ENCODE measurements at places on chromosomes 1 and 21.
A peak's percentile ranks its signal among the peaks of the same experiment; 100 is the strongest.

DNA sequence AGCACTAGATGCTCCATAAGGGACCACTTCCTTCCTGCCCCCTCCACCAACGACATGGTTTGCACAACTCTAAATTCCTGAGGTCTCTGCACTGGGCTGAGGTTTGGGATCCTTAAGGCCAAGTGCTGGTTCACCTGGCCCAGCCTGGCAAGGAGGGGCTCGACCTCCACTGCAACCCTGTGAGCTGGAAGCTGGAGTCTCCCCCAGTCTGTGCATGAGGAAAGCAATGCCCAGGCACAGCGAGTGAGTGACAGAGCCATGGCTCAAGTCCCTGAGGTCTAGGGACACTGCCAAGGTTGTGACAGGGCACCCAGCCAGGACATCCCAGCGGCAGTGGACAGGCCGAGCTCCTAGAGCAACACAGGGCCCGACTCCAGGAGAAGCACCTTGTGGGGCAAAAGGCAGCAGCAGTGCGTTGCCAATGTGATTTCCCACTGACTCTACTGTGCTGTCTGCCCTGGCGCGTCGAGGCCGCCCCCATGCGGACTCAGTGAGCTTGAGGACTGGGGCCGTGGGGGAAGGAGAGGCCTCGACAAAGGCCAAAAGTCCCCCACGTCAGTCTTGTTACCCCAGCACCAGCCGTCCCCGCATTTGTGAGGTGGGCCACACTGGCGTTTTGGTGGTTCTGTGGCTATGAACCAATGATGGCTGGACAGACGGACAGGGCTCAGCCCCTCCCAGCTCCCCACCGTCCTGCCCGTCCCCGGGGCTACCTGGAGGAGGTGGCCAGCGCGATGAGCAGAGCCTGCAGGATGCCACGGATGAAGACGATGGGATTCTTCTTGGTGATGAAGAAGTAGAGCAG, 30.0 kb downstream of the PODN start:
- no peak for DNase-seq

DNA sequence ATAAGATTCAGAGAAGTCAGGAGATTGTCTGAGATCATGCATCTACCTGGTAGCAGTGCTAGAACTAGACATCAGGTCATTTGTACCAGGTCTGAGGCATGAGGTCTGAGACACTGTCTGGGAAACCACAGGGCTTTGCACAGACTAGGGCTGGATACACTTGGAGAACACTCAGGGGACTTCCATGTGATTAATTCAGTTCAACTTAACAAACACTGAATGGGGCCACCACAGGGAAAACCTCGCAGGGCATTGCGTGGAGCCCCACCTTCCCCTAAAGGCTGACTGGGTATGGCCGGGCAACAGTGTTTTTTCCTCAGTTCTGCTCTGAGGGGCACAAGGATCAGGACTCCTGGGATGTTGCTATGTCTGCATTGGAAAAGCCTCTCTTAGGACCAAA, 86.5 kb upstream of the WARS2 start:
- peak; percentile 51 for DNase-seq

GRCh38 chr1:41540886-41541591, 56.6 kb upstream of the EDN2 start:
- peak; percentile 13 for DNase-seq

GRCh38 chr1:204241914-204242313, 28.1 kb upstream of the GOLT1A start:
- DNase-seq = no peak

- DNase-seq = no peak
These were observed 50.6 kb downstream of the NRIP1 start for GRCh38 chr21:15014221-15014620.

- DNase-seq = no peak
These were observed 8.8 kb upstream of the COG2 start for GRCh38 chr1:230633469-230633868.

DNA sequence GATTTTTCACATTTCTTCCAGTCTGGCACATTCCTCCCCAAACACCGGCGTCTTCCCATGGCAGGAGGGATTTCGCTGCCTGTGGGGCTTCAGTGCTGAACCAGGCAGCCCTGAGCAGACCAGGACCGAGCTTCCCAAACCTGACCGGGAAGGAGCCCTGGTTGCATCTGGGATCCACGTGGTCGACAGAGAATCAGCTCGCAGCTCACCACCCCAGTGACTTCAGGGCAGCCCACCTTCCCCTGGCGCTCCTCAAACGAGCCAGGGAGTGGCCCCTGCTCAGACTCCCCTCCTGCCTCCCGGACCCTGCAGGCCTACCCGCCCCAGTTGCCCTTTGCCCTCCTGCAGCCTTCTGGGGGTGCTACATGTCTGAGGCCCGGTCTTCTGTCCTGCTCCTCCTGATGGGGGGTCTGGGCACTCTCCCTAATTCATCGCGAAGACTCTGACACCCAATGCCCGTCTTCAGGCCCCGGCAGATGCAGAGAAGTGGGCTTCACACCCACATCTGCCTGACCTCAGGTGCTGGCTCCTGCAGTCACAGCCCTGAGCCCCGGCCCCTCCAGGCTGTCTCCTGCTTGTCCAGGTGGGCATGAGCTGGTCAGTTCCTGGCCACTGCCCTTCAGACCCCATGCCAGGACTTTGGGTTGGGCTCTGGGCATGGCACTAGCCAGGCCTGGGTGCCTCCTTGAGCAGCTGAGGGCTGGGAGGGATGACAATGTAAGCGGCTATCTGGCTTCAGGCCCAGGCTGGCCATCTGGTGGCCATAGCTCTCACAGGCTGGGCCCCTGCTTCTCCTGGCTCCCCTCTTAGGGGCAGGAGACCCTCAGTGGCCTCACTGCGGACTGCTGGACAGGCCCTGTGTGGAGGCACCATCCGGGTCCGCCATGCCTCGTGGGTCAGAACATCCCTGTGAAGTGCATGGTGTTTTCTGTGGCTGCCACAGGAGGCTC, 26.1 kb upstream of the PRSS38 start:
- no peak for DNase-seq

- DNase-seq = no peak
These were observed 157.0 kb upstream of the C21orf91 start for GRCh38 chr21:17976139-17976538.

DNA sequence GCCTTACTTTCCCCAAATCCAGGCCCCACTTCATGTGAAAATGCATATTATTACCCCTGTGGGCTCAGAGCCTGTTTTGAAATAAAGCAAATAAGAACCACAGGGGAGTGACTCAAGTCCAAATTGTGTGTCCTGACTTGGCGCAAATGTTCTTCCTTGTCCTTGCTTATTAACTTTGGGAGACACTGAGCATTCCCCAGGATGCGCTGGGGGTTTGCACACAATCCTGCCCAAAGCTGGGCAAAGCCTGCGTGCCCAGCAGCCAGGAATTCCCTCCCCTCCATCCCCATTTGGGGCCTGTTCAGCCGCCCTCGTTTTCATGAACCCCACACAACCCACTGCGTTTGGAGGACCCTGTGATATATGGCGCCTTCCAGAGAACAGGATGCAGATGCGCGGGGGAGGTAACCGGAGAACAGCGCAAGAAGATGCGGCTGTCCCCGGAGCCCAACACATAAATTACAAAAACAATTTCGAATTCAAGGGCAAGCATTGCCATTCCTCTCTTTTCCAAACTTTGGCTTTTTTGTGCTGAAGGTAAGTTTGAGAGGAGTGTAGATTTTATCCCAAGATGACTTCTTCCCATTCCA, 42.4 kb upstream of the CLDN14 start:
- DNase-seq = no peak

DNA sequence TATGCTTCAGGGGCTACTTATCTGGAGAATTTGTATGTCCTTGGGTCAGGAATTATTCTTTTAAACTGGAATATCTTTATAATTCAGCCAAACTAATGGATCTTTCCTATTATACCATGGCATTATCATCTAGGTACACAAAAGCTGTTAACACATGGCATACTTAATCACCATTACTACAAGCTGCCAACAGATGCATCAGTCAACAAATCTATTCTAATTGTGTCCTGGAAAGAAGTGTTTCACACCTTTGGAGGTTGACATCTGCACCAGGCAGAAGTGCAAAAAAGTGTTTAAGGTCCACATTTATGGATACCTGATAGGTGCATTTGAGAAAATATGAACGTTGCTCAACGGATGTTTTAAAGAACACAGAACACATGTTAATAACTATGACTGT, 470.2 kb upstream of the ADGRL2 start:
- DNase-seq = no peak

GRCh38 chr1:60367532-60367931, 294.0 kb upstream of the C1orf87 start:
- DNase-seq = no peak

DNA sequence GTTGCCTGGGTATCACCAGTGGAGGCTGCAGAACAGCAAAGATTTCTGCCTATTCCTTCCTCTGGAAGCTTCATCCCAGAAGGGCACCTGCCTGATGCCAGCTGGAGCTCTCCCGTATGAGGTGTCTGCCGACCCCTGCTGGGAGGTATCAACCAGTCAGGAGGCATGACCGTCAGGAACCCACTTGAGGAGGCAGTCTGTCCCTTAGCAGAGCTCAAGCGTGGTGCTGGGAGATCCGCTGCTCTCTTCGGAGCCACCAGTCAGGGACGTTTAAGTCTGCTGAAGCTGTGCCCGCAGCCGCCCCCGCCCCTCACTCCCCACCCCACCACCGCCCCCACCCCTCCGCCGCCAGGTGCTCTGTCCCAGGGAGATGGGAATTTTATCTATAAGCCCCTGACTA, 23.1 kb upstream of the HFM1 start:
- DNase-seq = no peak

DNA sequence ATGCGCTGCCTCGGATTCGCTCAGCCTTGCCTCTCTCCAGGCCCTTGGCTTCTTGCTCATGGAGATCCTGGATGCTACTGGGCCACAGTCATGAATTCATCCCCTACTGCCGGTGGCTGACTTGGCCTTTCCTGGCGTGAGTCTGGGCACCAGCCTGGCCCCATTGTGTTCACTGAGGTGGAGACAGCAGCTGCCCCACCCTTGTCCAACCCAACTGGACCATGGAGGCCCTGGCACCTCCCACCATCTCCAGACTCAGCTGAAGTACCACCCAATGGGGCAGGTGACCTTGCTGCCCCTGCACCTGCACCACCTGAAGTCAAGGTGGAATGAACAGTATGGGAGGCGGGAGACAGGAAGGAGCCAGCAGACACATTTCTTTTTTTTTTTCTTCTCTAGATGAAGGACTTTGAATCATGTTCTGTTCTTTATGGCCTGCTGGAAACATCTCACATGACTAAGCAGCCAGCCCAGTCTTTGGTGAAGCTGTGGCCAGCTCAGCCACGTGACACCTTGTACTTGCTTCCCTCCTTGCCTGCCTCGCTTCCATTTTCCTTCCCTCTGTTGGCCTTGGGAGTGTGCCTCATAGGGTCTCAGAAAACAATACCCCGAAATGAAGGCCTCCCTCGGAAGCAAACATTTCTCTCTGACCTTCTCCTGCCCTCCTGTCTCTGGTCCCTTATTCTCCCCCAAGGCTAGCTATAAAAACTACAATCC, 3.8 kb upstream of the SLC30A2 start:
- peak; percentile 80 for DNase-seq

GRCh38 chr1:151817353-151817730, 12.1 kb upstream of the LINGO4 start:
- DNase-seq = no peak

GRCh38 chr1:44068442-44068921, 37.2 kb upstream of the SLC6A9 start:
- DNase-seq = peak; percentile 53

- peak; percentile 92 for DNase-seq
These were observed 16.8 kb upstream of the RIPK4 start for GRCh38 chr21:41783476-41784180.

GRCh38 chr1:195744256-195744655, 864.0 kb downstream of the KCNT2 start:
- DNase-seq = no peak

DNA sequence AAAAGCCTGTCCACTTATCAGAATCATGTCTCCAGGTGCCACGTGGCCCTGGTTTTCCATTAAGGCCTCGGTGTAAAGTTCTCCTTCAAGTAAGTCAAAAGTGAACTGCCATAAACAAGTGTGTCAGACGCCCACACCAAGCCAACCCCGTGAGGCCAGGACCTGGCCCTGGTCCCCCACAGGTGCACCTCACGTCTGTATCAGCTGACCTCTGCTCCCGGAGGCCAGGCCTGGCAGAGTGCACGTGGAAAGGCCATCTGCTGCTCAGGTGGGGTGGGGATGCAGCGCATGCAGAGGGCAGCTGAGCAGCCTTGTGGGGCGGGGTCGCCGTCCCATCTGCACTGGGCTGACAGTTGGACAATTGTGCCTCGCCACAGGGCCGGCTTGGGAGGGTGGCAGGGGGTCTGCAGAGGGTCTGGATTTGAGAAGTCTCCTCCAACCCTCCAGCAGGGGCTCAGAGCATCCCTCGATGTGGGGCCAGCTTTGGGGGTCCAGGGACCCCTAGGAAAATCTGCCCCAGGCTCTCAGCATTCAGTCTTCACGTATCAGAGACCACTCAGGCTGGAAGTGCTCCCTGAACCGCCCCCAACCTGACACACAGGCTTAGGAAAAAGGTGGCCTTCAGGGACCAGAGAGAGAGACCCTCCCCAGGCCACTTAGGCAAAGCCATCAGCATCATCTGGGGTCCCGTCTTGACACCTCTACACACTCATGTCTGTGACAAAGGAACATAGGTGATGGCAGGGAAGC, 3.0 kb downstream of the SLC19A1 start:
- no peak for DNase-seq

DNA sequence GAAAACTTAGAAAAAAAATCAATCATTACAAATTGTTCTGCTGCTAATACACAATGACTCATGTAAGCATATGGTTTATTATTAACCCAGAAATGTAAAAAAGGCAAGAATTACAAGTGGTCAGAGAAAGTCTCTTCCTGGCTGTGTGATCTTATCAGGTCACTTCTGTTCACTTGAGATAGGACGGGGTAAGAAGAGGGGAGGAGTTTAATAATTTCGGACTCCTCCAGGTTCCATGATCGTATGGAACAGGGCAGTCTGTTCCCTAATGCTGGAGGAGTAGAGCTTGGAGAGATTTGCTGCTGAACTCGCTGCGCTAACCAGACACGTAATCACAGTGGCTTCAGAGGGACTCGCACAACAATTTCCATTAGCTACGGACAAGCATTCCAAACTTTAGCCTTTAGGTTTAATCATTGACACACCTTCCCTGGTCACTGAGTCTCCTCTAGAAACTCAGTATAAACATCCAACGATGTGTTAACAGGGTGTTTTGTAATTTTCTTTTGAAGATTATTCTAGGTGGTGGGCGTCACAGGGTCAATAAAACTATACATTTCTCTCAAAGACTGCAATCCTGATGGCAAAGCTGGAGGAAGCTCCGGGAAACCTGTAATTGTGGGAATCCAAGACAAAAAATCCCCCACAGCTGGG, 1.3 kb downstream of the CRYZ start:
- DNase-seq = peak; percentile 97

GRCh38 chr1:239417986-239418640, 31.7 kb downstream of the CHRM3 start:
- no peak for DNase-seq

DNA sequence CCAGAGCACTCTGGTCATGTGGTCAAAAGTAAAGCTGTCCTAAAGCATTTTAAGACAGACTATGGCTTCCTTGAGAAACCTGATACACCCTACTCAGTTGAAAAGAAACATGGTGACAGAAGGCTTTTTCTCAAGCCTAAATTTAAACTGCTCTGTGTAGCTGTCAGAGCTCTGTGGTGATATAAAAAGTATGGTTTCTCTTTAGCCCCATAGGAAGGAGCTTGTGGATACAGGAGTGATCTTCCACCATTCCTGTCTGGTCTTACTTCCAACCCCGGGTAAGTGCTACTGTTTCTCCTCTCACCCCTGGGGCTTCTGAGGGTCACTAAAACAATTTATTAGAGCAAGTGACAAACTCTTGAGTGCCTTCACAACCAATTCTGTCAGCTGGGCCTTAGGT, 8.5 kb downstream of the TP53BP2 start:
- DNase-seq = no peak

GRCh38 chr1:151800830-151801229, 4.4 kb downstream of the LINGO4 start:
- no peak for DNase-seq

GRCh38 chr1:116769104-116769452, 14.8 kb downstream of the CD2 start:
- DNase-seq = no peak
